ENCODE measurements at places on chromosomes 3 and 15.

DNA sequence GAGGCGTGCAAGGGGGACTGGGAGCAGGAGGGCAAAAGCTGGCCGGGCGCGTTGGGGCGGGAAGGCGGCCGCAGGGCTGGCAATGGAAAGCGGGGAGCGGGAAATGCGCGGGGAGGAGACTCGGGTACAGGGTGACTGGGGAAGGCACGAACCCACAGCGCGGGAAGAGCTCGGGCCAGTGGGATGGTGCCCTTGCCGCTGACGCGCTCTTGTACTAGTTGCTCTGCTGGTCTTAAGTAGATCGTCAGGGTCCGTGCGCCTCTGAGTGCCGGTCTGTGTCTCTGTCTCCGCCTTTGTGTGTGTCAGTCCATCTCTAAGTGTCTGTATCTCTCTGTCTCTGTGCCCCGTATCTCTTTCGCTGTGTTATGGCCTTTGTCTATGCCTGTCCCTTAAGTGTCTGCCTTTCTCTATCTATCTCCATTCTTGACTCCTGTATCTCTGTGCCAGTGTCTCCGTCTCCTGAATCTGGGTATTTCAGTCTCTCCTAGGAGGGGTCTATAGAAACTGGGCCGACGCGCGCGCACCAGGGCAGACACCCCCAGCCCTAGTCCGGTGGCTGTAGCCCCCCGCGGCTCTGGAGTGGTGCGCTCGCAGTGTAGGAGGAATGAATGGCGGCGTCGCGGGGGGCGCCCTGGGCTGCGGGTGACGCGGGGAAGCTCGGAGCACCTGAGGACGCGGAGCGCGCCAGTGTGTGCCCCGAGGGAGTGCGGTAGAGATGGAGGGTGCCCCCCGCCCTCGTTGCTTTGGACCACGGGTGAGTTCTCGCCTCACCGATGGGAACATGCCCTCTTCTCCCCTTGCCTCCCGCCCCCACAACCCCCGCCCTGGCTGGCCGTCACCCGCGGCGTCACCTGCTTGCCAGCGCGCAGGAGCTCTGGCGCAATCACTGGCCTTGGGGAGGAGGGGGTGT lies 756 bp upstream of the CAMK2N2 start:
- peak; percentile 21 for DNase-seq

GRCh38 chr3:151905647-151906046 lies 32.2 kb downstream of the SUCNR1 start:
- no peak for DNase-seq

- no peak for DNase-seq
These were observed 524.4 kb upstream of the RGMA start for GRCh38 chr15:93613386-93613785.

GRCh38 chr15:40272485-40273056 lies 10.3 kb downstream of the ANKRD63 start:
- DNase-seq, result no peak

- DNase-seq, result no peak
These were observed 28.8 kb downstream of the NBEAL2 start for GRCh38 chr3:47008234-47008796.

GRCh38 chr15:89436560-89437311 lies 59.6 kb downstream of the RHCG start:
- no peak for DNase-seq
